ENCODE measurements at places on chromosomes 1 and 21.

DNA sequence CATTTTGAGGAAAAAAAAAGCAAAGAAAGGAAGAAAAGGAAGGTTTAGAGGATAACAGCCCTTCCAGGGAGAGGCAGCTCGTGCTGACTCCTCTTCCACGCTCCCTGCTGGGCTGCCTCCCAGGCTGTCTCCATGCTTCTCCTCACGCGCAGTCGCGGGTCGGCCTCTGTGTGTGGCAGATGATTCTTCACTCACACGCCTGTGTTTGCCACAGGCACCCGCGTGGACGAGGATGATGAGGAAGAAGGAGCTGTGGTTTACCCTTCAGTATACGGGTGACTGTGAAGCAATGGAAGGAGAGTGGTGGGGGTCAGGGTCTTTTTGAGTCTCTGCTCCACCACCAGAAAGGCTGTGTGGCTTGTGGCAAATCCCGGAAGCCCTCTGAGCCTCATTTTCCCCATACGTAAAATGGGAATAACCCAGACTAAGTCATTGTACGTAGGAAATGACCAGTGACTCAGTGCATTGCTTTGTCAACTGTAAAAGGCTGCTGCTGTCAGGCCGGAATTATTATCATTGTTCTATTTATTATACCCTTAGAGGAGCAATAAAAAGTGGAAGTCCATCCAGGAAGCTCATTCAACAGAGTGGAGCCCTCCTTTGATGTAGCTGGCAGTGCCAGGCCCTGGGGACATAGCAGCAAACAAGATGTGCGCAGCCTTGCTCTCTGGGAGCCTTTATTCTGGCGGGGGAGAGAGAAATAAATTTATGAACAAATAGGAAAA is 11.9 kb upstream of the SH2D2A start:
- no peak for DNase-seq

DNA sequence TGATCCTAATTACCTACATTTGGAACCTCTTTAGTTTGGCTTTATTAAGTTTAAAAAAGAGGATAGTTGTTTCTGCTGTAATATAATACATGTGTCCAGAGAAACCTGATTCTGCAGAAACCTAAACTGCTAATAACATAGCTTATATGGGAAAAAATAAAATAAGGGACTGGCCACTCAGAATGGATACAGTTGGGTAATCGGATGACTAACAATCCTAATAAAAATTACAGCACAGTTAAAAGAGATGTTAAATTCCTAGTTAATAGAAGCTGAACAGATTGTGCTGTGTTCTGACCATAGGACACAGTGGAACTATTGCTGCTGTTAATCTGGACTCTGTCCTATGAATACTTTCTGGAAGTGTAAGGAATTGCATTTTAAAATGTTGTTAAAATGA is 16.0 kb downstream of the ARV1 start:
- no peak for DNase-seq

GRCh38 chr21:38660333-38661196 is 145.2 kb upstream of the ETS2 start:
- DNase-seq, result peak; percentile 14

- no peak for DNase-seq
These were observed 66.8 kb downstream of the KCNN3 start for GRCh38 chr1:154802982-154803920.

- DNase-seq, result no peak
These were observed 101.1 kb upstream of the HNRNPU start for GRCh38 chr1:244965185-244966030.

DNA sequence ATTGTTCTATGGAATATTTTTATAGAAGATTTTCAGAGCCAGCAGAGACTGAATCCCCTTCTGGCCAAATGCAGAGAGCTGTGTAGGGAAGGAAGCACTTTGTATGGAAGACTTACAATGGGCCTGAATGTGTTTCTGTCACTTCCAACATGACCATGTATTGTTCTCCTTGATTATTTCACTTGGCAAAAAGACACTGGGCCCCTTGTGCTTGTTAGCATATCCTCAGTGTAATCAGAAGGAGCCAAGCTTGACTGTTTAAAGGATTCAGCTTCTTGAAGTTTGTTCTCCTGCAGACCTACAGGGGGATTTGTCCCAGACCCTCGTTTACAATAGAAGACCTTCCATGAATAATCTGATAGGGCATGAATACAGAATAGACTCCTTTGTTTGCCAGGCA is 48.1 kb upstream of the UBE2U start:
- no peak for DNase-seq

GRCh38 chr1:244304156-244304555 is 147.6 kb downstream of the ADSS2 start:
- no peak for DNase-seq

DNA sequence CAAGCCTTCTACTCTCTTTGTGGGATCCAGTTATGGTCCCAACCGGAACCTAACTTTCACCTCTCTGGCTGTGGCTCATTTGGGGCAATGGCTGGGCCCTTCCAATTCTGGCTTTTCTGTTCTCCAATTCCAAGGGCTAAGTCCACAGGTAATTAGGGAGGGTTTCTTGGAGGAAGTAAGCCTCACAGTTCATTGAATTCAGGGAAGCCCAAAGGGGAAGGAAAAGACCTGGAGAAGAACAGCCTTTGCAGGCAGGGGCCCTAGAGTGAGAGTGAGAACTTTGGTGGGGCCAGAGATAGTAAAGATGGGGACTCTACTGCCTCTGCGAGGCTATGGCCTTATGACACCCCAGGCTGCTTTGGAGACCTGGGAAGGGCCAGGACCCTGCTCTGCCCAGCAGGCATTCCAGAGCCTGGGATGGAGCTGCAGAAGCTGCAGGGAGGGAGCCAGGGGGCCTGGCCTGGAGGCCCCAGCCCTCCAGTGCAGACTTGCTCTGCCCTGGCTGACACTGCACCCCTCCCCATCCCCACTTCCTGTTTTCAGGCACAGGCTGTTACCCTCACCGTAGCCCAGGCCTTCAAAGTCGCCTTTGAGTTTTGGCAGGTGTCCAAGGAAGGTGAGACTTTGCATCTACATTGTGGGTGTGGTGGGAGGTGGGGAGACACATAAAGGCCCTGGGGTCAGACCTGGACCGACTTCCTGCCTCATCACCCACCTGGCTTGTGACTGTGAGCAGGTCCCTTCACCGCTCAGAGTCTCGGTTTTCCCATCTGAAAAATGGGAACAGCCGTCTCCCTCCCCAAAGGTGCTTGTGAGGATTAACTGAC is 18.9 kb downstream of the LDLRAP1 start:
- DNase-seq, result peak; percentile 72

All from activated CD4-positive, alpha-beta T cell treated with anti-CD3 and anti-CD28 coated beads for 48 hours (primary cell).